ENCODE measurements at places on chromosomes 6 and 20. TPM values are rescaled to one million over a fixed set of nuclear protein-coding genes. Genes with fewer than 3 reads are reported as not detected.

GRCh38 chr6:82953871-82954270 lies 111.8 kb downstream of the UBE3D start:
- DNase-seq, result no peak

- no peak for DNase-seq
Observed at GRCh38 chr6:40251637-40252300, 317.5 kb upstream of the MOCS1 start.

- DNase-seq, result no peak
Observed at GRCh38 chr6:69816569-69816968, 19.8 kb upstream of the LMBRD1 start.

DNA sequence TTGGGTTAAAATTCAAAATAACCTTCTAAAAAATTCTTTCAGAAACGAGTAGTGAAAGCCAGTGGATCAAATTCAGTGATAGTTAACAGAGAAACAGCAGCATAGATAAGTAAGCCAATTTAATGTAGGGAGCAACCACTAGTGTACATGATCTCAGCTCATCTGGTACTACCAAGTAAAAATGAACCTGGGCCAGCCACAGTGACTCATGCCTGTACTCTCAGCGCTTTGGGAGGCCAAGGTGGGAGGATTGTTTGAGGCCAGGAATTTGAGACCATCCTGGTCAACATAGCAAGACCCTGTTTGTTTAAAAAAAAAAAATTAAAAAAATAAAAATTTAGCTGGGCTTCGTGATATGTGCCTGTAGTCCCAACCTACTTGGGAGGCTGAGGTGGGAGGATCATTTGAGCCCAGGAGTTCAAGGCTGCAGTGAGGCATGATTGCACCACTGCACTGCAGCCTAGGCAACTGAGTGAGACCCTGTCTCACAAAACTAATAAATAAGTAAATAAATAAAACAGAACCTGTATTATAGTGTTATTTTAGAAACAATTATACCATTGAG lies 32.4 kb downstream of the CBFA2T2 start:
- DNase-seq, result no peak

- no peak for DNase-seq
Observed at GRCh38 chr6:45487645-45488044, 109.9 kb upstream of the SUPT3H start.

DNA sequence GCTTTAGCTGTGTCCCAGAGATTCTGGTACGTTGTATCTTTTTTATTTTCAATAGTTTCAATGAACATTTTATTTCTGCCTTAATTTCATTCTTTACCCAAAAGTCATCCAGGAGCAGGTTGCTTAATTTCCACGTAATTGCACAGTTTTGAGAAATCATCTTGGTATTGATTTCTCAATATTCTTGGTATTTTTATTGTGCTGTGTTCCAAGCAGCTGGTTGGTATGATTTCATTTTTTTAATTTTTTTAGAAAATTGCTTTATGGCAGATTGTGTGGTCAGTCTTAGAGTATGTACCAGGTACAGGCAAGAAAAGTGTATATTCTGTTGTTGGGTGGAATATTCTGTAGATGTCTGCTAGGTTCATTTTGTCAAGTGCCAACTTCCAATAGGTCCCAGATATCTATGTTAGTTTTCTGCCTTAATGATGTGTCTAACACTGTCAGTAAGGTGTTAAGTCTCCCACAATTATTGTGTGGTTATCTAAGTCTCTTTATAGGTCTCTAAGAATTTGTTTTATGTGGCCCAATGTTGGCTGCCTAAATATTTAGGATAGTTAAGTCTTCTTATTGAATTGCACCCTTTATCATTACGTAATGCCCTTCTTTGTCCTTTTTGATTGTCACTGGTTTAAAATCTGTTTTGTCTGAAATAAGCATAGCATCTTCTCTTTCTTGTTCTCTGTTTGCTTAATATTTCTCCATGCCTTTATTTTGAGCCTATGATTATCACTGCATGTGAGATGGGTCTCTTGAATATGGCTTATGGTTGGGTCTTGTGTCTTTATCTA lies 366.9 kb upstream of the IRAK1BP1 start:
- DNase-seq, result no peak

DNA sequence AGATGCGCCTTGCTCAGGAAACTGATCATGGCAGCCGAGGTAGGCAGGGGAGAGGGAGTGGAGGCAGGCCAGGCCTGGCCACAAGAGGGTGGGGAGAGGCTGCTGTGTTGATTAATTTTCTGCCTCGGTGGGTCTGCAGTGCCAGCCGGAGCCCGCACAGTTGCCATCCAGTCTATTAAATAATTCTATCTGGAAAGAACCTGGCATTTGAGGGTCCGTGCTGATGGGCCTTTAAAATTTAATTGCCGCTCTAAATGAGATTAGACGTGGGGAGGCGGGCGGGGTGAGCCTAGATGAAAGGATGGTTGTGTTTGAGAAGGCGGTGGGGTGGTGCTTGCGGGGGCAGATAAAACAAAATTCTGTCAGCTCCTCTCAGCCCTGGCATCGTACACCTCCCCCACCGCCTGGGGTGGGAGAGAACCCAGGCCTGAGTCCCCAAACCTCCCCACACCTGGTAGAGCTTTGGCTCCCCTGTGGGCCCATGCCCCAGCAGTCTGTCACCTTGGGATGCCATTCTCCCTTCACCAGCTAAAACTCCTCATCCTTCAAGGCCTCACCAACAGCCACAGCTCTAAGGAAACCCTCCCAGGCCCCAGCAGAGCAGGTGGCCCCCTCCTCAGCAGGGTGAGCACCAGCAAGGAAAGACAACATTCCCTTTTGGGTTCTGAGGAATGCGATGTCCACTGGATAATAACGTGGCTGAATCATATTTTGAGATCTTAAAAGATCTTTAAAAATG lies 167.3 kb downstream of the GRM4 start:
- no peak for DNase-seq

- DNase-seq, result no peak
Observed at GRCh38 chr20:61949714-61950640, 115.7 kb downstream of the TAF4 start.

- DNase-seq, result no peak
Observed at GRCh38 chr20:61303675-61304074, 51.6 kb downstream of the CDH4 start.

- no peak for DNase-seq
Observed at GRCh38 chr6:69825904-69826303, 29.1 kb upstream of the LMBRD1 start.

GRCh38 chr6:163191704-163192537 lies 222.6 kb upstream of the QKI start:
- no peak for DNase-seq

GRCh38 chr6:16844183-16844582 lies 82.9 kb upstream of the ATXN1 start:
- no peak for DNase-seq

- DNase-seq, result no peak
Observed at GRCh38 chr6:166325383-166326042, 16.8 kb downstream of the SFT2D1 start.

DNA sequence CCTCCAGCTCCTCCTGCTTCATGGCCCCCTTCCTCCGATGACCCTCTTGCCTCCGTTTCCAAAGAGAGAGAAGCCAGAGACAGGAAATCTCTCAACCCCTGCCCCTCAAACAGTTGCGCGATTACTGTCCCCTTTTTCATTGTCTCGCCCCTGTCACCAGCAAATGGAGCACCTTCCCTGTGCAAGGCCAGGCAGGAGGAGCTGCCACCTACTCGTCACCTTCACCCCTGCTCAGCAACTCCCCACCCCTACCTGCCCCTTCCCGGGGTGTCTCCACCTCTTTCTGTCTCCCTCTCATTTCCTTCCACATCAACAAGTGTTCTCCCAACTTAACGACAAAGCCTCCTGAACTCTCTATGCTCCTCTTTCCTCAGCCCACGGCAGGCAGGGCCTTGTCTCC lies 13.7 kb downstream of the PNLDC1 start:
- DNase-seq, result no peak

GRCh38 chr20:62759981-62760431 lies 36.3 kb upstream of the MRGBP start:
- DNase-seq, result no peak

GRCh38 chr6:132465530-132466485 lies 47.1 kb downstream of the STX7 start:
- no peak for DNase-seq

DNA sequence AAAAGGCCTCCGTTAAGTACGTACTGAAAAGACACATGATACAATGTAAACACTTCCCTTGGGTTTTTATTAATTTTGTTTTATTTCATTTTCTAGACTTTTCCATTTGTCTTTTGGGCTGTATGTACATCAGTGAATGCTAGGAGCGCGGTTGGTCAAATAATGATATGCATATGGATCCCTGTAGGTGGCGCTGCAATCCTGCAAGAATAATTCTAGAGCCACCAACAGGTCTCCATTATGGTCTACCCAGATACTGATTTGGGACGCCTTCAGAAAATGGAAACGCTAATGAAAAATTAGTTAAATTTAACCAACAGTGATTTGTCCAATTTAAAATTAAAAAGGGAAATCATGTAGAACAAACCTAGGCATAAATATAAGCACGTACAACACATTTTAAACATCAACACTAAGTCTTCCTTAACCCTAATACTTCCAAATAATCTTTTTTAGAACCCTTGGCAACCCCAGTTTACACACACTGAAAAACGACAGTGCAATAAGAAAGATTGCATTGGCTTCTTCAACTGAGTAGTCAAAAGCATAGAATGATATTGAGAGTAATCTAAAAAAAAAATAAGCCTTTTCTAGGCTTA lies 433.5 kb downstream of the RFPL4B start:
- DNase-seq, result peak; percentile 53

- DNase-seq, result no peak
Observed at GRCh38 chr6:150517175-150517574, 82.5 kb upstream of the PLEKHG1 start.

GRCh38 chr6:169895000-169895759 lies 143.8 kb downstream of the ERMARD start:
- DNase-seq, result no peak

- DNase-seq, result no peak
Observed at GRCh38 chr6:161128680-161129196, 137.2 kb downstream of the MAP3K4 start.

DNA sequence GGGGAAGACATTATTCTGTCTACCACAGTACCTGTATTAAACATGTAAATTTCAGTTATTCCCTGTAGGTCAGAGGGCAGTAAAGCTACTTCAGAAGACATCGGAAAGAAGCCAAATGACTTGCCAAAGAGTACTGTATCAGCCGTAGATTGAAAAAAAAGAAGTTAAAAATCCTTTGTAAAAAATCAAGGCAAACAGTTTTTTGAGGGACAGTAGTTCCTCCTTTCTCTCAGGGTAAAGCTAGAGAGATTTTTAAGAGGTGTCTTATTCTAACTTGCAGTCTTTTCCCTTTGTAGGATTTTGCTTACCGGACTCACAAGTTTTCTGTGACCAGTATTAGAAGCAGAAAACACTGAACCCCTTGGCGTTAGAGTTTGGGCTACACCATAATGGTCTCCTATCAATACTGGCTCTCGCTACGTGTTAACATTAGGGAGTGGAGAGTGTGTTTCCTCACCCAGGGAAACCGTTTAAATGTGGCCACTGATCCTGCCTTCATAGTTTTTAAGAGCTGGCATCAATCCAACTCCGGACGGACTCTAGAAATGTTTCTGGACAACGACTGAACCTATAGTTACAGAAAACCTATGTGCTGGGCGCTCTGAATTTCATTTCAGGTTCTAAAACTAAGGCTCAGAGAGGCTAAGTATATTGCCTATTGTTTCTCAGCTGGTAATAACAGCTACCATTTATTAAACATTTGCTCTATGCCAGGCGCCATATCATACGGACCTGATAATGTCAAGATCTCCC lies 1.3 kb upstream of the ASXL1 start:
- no peak for DNase-seq

- DNase-seq, result no peak
Observed at GRCh38 chr6:117008618-117009017, 131.6 kb downstream of the RFX6 start.

- no peak for DNase-seq
Observed at GRCh38 chr6:44020664-44021425, 106.4 kb downstream of the MRPL14 start.

DNA sequence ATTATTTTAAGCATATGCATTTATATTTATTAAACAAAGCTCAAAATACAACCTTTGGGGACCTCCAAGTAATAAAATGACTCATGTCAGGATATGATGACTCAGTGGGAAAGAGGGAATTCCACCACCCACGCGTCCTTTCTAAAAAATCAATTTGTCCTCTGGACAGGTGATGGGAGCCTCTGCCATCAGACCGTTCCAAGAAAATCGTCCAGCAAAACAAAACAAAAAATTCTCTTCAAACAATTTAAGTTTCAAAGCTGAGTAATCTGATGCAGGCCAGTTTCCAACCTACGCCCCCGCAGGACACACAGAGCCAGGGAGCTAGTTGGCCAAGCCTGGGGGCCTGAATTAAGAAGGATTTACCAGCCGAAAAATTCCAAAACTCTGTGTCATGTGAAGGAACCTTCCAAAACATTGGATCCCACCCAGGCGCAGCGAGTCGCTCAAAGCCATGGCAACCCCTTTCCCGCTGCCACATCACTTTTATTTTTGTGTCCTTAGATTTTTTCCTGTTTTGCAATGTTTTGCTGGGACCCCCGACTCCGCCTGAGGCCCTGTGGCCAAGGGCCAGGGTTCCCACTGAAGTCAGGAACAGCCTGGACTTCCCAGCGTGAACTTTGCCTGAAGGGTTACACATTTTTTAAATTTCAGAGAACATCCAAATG lies 95.3 kb downstream of the NFATC2 start:
- DNase-seq, result no peak

- no peak for DNase-seq
Observed at GRCh38 chr6:26161322-26161721, 74.1 kb downstream of the HFE start.

The RNF217 gene
- 54.9 TPM for total RNA-seq

The SIRPB1 gene
- 0.93 TPM for total RNA-seq

The WFDC11 gene
- total RNA-seq, result not detected

The PLCB4 gene
- total RNA-seq, result 14.0 TPM

The TRIM15 gene
- total RNA-seq, result not detected

The LMBRD1 gene
- total RNA-seq, result 27.3 TPM

The SERINC3 gene
- 42.9 TPM for total RNA-seq

The GPX5 gene
- total RNA-seq, result not detected

The PSORS1C2 gene
- total RNA-seq, result not detected

All from mesothelial cell of epicardium (in vitro differentiated cells).